ENCODE measurements at places on chromosomes 12 and 14.

- DNase-seq = no peak
Observed at GRCh38 chr14:32012571-32012970, 64.5 kb upstream of the ARHGAP5 start.

DNA sequence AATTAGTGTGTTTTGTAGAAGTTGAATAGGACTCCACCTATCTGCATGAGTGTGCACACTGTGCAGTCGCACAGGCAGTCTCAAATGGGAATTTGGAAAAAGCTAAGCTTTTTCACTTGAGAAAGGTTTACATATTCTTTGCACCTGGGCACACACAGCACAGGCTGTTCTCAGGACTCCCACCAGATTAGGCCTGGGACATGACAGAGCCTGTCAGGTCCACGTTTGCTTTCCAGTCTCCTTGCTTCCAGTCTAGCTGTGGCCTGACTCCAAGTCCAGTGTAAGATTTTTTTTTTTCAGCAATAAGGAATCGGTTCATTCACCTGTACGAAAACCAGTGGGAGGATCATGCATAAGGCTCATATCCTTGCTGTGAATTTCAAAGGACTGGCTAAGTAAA lies 181.3 kb downstream of the ZFP36L1 start:
- no peak for DNase-seq

- DNase-seq = no peak
Observed at GRCh38 chr14:23572836-23573235, 5.2 kb upstream of the AP1G2 start.

GRCh38 chr12:85949253-85949652 lies 75.2 kb downstream of the NTS start:
- no peak for DNase-seq

- DNase-seq = no peak
Observed at GRCh38 chr12:91422127-91422526, 239.5 kb upstream of the DCN start.

DNA sequence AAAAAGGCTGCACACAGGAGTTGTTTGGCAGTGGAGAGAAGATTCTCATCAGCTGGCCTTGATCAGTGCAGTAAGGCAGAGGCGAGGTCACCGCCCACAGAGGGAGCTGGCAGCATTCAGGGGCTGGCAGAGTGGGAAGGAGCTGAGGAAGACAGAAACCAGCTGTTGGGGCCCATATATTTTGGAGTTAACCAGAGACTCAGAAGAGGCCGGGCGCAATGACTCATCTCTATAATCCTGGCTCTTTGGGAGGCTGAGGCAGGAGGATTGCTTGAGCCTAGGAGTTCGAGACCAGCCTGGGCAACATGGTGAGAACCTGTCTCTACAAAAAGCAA lies 17.7 kb downstream of the SMCO2 start:
- DNase-seq = no peak

DNA sequence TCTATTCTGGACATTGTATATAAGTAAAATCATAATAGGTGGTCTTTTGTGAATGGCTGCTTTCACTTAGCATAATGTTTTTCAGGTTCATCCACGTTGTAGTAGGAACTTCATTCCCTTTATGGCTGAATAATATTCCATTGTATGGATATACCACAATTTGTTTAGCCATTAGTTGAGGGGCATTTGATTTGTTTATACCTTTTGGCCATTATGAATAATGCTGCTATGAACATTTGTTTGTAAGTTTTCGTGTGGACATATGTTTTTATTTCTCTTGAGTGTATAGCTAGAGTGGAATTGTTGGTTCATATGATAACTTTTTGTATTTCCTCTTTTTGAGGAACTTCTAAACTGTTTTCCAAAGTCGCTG lies 123.3 kb downstream of the TTLL5 start:
- no peak for DNase-seq

DNA sequence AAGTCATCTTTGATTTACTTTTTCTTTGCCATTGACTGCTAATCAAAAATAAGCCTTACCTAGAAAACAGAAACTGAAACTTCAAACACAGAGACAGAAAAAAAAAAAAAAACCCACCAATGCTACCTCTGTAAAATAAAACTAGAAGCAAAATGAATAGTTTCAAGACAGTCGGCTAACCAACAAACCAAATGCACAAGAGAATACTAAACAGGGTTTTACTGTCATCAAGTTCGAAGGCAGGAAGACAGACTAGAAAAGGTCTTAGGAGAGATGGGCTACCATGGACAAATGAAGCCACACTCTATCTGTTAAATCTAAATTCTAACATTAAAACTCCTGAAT lies 59.5 kb downstream of the SEL1L start:
- no peak for DNase-seq

GRCh38 chr12:131153956-131154355 lies 200.2 kb downstream of the ADGRD1 start:
- DNase-seq = peak; percentile 39

- peak; percentile 94 for DNase-seq
Observed at GRCh38 chr12:4763549-4763948, 43.3 kb downstream of the GALNT8 start.

GRCh38 chr12:110995016-110995415 lies 74.6 kb upstream of the MYL2 start:
- no peak for DNase-seq

DNA sequence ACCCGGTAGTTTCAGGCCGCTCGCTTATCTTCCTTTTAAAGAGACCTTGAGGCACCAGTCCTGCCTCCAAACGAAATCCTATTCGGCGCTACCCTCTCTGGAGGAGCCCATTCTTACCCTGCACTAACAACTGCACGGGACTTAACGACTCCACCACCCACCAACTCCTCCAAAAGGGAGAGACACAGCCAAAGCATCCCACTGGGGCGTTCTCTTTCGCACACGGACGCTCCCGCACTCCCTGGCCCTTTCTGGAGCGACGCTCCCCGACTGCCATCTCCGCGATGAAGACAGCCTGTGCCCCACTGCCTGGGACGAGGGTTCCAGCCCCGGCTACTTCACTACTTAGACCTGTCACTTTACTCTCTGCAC lies 650 bp downstream of the GALC start:
- DNase-seq = no peak

DNA sequence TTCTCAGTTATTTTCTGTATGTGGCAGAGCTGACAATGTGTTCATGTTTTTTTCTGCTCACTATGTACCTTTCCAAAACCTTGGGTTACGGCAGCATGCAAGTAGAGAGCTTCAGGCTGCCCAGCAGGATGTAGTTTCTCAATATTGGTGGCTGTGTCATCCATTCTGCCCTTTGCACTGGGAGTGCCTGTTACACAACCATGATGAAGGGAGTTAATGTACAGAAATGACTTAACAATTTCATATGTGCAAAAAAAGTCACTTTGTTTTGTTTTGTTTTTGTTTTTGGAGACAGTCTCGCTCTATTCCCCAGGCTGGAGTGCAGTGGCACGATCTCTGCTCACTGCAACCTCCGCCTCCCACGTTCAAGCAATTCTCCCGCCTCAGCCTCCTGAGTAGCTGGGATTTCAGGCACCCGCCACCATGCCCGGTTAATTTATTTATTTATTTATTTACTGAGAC lies 6.1 kb upstream of the CNIH1 start:
- DNase-seq = no peak

- DNase-seq = no peak
Observed at GRCh38 chr12:86917121-86917520, 660.9 kb upstream of the MGAT4C start.

- DNase-seq = no peak
Observed at GRCh38 chr12:52295663-52296062, 4.3 kb upstream of the KRT81 start.

GRCh38 chr12:66491853-66492252 lies 187.0 kb downstream of the GRIP1 start:
- DNase-seq = no peak

- DNase-seq = peak; percentile 3
Observed at GRCh38 chr12:116294454-116295165, 17.1 kb upstream of the MED13L start.

GRCh38 chr14:70934502-70935134 lies 27.4 kb downstream of the PCNX1 start:
- DNase-seq = no peak

DNA sequence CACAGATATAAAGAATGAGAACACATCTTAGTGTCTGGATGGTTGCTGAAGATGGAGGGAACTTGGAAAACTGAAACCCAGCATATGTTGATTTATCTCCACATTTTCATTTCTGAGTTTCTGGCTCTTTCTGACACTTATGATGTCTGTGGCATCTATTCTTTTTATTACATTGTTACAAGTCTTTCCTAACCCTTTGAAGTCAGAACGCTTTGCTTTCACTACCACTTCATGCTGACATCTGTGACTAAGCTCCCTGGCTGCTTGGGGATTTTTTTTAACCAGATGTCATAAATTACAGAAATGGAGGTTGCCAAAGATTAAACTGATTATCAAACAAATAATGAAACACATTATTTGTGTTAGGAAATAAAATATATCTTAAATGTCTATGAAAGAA lies 188.7 kb downstream of the KITLG start:
- DNase-seq = no peak

GRCh38 chr12:23533265-23533664 lies 416.2 kb downstream of the SOX5 start:
- DNase-seq = no peak

DNA sequence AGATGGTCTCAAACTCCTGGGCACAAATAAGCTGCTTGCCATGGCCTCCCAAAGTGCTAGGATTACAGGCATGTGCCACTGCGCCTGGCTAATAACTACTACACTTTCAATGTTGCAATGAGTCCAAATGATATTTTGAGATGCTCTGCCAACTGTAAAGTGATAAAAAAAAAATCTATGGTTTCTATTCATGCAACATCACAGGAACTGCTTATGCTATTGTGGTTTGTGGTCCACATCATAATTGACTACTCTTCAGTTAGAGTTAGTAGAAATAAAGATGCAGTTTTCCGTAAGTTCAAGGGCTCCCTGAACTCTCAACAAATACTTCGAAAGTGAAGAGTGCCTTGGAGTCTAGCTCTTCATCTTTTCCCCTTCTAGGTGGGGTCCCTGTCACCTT lies 239.4 kb downstream of the C12orf75 start:
- DNase-seq = no peak

DNA sequence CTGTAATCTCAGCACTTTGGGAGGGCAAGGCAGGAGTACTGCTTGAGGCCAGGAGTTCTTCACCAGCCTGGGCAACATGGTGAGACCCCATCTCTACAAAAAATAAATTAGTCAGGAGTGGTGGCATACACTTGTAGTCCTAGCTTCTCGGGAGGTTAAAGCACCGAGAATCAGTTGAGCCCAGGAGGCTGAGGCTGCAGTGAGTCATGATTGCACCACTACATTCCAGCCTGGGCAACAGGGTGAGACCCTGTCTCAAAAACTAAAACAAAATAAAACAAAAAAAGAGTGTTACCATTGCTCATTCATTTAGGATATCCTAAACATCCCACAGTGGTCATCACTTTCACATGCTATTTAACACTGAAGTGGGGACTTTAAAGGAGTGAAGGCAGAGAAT lies 7.8 kb downstream of the NEK9 start:
- DNase-seq = no peak

GRCh38 chr14:86057018-86057667 lies 527.2 kb downstream of the FLRT2 start:
- no peak for DNase-seq

DNA sequence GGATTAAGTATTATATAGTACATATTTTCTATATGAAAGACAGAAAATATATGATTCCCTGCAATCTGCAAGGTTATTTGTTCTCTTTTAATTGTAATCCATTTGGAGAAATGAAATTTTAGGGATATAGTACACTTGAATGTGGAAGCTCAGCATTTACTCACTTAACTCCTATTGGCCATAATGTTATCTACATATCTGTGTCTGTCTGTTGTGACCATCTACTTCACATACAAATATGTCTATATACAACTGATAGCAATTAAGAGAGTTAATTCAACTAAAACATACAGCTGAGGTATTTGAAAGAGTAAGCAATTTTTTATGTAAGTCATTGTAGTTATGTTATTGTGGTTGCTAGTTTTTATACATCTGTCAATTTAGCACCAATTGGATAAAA lies 12.9 kb downstream of the FOXG1 start:
- no peak for DNase-seq

DNA sequence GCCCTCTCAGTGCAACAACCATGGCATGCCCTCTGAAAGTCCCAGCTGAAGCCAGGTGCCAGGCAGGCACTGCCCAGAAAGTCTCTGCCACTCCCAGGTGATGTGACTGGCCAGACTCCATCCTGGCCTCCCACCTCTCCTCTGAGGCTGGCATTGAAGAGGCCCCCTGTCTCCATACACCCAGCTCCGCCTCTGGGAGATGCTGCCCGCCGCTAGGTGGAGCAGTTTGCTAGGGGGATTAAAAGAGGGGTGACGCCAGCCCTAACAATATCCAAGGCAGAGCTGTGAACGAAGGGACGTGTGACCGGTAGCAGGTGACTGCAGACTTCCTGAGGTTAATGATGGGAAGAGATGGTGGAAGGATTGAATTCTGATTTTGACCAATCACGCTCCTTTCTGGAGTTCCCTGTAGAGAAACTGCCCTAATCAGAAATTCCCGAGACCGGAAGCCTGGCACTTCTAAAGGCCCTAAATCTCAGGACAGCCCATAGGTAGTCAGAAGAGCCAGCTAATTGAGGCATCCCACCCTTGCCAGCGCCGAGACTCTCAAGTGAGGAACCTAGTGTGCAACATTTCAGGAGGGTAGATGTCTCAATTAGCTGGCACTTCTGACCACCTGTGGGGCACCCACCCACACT lies 8.3 kb upstream of the PLEK2 start:
- DNase-seq = no peak
